ENCODE measurements at places on chromosomes 2 and 18. TPM values are rescaled to one million over a fixed set of nuclear protein-coding genes. Genes with fewer than 3 reads are reported as not detected.

- no peak overlapping the region for H3K27ac ChIP-seq
- no peak overlapping the region for H3K4me3 ChIP-seq
- no peak for DNase-seq
- peaks cover 5% of the 10 kb centered on the region for H3K27me3 ChIP-seq
- H3K36me3 ChIP-seq, result no peaks in the 10 kb centered on the region
Measured at GRCh38 chr2:173750353-173750801, 214.8 kb downstream of the SP3 start.

SIGLEC15 gene
- not detected for total RNA-seq

FRZB gene
- not detected for total RNA-seq

DNA sequence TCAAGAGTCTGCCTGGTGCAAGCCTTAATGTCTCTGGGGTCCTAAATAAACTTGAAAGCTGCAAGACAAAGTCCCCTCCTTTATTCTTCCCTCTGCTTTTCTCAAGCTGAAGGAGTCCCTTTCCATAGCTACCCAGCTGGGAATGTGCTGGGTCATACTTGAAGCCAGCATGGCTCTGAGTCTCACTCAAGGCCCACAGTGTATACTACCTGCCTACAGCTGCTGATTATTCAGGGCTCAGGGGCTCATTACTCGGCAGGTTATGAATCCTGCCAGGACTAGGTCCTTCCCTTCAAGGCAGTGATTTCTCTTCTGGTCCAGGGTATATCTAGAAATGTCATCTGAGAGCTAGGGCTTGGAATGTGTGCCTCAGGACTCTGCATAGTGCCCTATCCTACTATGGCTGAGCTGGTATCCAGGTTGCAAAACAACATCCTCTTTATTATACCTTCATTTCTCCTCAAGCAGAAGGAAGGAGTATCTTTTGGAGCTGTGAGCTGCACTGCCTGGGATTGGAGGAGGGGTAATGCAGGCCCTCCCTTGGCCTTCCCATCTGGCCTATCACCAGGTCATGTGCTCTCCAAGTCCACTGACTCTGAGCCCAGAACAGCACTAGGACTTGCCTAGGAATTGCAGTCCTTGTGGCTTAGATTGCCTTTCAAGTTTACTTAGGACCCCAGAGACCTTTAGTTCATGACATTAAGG lies 22.3 kb downstream of the IL1RN start:
- DNase-seq, result no peak
- no peak overlapping the region for H3K4me3 ChIP-seq
- H3K27ac ChIP-seq, result no peak overlapping the region
- H3K4me1 ChIP-seq, result no peaks in the 10 kb centered on the region
- H3K36me3 ChIP-seq, result no peaks in the 10 kb centered on the region

CMPK2 gene
- total RNA-seq, result 6.6 TPM

- H3K4me1 ChIP-seq, result peaks cover 59% of the 10 kb centered on the region
- H3K27ac ChIP-seq, result peak within 1 kb of the TSS; percentile 78
- peak within 1 kb of the TSS; percentile 90 for H3K4me3 ChIP-seq
- peak; percentile 91 for DNase-seq
- H3K36me3 ChIP-seq, result no peaks in the 10 kb centered on the region
Measured at GRCh38 chr2:85888684-85889626, at the start of gene ST3GAL5. Gene ST3GAL5, minus strand, starts transcription at chr2:85888990. Its CDS starts 85 bp downstream, at chr2:85888905.

DNA sequence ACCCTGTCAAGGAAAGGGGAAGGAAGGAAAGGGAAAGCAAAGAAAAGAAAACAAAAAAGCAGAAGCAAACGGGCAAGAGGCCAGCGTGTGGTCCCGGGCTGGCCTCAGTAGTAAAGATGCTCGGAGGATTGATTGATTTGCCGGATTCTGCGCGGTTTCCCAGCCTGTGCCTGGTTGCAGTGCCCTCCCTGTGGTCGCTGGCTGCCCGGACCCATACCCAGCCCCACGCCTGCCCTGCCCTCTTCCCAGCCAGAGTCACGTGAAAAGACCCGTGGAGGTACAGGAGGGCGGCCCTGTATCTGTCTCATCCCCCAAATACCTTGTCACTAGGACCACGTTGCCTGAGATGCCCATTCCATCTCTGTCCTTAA lies 55.1 kb upstream of the IMP4 start:
- H3K27ac ChIP-seq, result no peak overlapping the region
- no peak overlapping the region for H3K4me3 ChIP-seq
- H3K4me1 ChIP-seq, result no peaks in the 10 kb centered on the region
- peaks cover 4% of the 10 kb centered on the region for H3K27me3 ChIP-seq
- DNase-seq, result no peak

Measured in activated CD4-positive, alpha-beta memory T cell treated with anti-CD3 and anti-CD28 coated beads for 36 hours (primary cell).